ENCODE measurements at places on chromosomes 11 and 22. TPM values are rescaled to one million over a fixed set of nuclear protein-coding genes. Genes with fewer than 3 reads are reported as not detected.

DNA sequence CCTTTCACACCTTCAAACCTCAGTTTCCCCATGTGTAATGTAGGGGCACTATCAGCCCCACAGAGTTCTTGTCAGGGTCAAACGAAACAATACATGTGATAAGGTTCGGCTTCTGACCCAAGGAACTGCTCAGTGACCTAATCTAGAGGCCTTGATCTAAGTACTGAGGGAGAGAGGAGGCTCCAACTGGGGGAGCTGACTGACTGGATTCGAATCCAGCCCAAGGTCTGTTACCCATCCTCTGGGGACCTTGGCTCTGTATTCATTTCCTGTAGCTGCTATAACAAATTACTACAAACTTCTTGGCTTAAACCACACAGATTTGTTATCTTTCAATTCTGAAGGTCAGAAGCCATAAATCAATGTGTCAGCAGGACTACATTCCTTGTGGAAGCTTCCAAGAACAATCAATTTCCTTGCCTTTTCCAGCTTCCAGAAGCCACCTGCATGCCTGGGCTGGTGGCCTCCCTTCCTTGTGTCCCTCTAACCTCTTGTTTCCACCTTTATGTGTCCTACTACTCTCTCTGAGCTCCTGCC is 10.7 kb upstream of the ANAPC15 start:
- no peak for DNase-seq

Gene GLB1L3
- total RNA-seq = not detected

Gene INSC
- not detected for total RNA-seq

GRCh38 chr11:78698612-78699011 is 123.9 kb upstream of the NARS2 start:
- DNase-seq = no peak

Gene BTG4
- total RNA-seq = not detected

Gene TRIM49B
- not detected for total RNA-seq

DNA sequence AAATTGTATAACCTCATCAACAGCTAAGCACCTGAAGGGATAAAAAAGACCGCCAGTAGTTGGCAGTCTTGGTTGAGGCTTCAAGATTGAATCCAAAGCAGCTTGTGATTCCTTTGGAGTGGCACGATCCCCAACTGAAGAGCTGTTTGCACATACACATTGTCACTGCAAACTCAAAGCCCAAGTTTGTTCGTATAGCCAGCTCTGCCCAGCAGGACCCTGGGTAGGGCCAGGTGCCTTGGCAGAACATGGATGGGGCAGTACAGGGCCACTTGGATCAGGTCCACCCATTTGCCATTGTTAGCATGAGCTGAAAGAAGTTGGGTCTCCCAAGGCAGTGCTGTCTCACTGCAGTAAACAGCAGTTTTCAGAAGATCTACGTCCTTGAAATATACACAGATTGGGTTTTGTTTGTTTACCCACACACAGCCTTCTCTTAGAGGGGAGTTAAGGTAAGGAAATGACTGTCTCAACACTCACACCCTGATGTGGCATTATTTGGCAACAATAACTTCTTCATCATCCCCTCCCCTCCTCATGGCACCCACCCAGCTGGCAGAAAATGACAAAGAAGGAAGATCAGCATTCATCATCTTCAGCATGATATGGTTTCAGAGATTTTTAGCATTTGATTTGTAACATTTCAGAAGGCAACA is 132.9 kb downstream of the COMMD9 start:
- no peak for DNase-seq

GRCh38 chr11:57761301-57762234 is at the start of gene CTNND1:
TSS of gene CTNND1 (plus strand) at chr11:57761802. CDS start at chr11:57791479, 29,677 bp downstream.
- DNase-seq = no peak

- DNase-seq = no peak
These were observed 22.8 kb downstream of the ARRB1 start for GRCh38 chr11:75328426-75329277.

Gene FXYD2
- 1.1 TPM for total RNA-seq

GRCh38 chr11:57546869-57547475 is 9.6 kb downstream of the SMTNL1 start:
- DNase-seq = no peak

GRCh38 chr11:33696411-33696810 is 4.2 kb downstream of the C11orf91 start:
- DNase-seq = no peak

DNA sequence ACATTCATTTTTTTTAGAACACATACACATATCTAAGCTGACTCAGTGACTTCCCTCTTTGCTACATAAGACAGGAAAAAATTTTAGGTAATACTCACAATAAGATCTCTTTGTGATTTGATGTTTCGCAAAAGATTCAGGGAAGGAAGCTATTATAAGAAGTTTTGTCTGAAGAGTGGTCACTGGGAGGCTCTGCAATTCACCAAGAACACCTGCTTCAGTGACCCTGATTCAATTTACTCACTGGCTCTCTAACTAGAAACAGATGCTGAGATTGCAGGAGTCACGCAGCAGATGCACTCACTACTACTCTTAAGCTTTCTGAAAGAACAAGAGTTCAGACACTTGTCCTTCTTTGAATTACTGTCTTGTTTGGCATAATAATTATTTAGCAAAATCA is 193.6 kb upstream of the DDI1 start:
- no peak for DNase-seq

- no peak for DNase-seq
These were observed 1492.1 kb downstream of the BRD1 start for GRCh38 chr22:48335442-48336139.

GRCh38 chr11:59076876-59077571 is 9.1 kb upstream of the GLYATL1B start:
- no peak for DNase-seq

- no peak for DNase-seq
These were observed 895 bp downstream of the TEAD1 start for GRCh38 chr11:12674936-12675696.

GRCh38 chr11:25993016-25993415 is 338.9 kb upstream of the ANO3 start:
- DNase-seq = no peak

Gene PRR5L
- 9.2 TPM for total RNA-seq

GRCh38 chr11:19633276-19633675 is 79.4 kb upstream of the NAV2 start:
- DNase-seq = no peak

GRCh38 chr22:37075822-37076433 is 24.4 kb downstream of the KCTD17 start:
- DNase-seq = no peak

DNA sequence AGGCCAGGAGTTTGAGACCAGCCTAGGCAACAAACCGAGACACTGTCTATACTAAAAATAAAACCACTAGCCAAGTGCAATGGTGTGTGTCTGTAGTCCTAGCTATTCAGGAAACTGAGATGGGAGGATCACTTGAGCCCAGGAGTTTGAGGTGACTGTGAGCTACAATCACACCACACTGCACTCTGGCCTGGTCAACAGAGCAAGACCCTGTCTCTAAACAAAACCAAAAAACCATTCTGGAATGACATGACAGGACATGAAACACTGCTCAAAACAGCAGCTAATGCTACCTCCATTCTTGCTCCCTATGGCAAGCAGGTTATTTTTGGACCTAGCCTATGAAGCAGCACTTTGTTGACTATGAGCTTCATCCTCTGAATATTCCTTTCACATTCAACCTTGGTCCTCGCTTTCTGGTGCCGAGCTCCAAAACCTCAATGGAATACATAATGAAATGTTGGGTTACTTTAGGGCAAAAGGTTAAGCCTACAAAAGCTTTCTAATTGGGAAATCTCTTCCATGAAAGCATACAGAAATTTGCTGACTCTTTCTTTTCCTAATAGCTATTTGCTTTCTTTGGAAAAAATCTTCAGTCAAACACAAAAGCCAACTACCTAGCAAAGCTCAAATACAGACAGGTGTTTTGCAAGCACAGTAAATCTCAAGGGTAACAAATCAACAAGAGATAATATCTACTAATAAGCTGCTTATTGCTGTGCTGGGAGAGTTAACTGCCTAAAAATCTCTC is 21.1 kb downstream of the SIK3 start:
- no peak for DNase-seq

Gene LRRC55
- not detected for total RNA-seq

Gene ARRB1
- 75.0 TPM for total RNA-seq

- DNase-seq = no peak
These were observed 74.4 kb downstream of the NFAM1 start for GRCh38 chr22:42357634-42358296.

Measured in omental fat pad (tissue), 4 donors.